ENCODE measurements at places on chromosomes 11 and 22.
A peak's percentile ranks its signal among the peaks of the same experiment; 100 is the strongest.

- DNase-seq: peak; percentile 74
Measured at GRCh38 chr11:119169282-119169719, 776 bp downstream of the NLRX1 start.

GRCh38 chr11:67020949-67021348, 2.0 kb upstream of the SYT12 start:
- no peak for DNase-seq

GRCh38 chr11:70766901-70767300, 368.6 kb downstream of the CTTN start:
- no peak for DNase-seq

GRCh38 chr22:41914611-41915034, 251 bp downstream of the SHISA8 start:
- DNase-seq: no peak

GRCh38 chr11:72524711-72525110, 90.4 kb upstream of the CLPB start:
- no peak for DNase-seq

DNA sequence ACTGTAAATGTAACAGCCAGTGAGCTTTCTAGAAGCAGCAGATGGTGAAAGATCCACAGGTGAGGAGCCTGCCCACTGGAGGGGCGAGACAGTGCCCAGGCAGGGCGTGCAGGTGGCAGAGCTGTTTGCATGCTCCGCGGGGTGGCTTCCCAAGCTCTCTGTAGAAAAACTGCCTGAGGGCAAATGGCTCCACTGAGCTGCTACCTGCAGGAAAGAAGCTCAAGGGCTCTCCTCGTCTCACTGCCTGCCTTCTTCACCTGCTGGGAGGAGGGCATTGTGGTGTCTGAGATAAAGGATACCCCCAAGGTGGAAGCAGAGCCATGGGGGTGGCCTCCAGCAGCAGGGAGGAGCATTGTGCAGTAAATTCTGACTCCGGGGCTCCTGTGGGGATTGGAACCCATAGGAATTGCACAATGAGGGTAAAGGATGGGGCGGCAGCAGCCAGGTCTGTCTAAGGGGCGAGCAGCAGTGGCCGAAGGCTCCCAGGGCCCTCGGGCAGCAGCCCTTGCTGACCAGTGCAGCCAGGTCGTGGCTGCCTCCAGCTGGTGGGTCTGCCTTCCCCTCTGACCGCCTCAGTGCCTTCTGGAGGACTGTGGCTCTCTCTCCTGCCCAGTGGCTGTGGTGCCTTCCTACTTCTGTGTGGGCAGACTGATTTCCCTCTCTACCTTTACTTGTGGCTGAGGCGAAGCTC, 28.0 kb upstream of the CABP7 start:
- DNase-seq: no peak

- DNase-seq: no peak
Measured at GRCh38 chr22:44599500-44600140, 101.6 kb upstream of the RTL6 start.

GRCh38 chr11:64502634-64503033, 88.4 kb upstream of the SLC22A12 start:
- no peak for DNase-seq

DNA sequence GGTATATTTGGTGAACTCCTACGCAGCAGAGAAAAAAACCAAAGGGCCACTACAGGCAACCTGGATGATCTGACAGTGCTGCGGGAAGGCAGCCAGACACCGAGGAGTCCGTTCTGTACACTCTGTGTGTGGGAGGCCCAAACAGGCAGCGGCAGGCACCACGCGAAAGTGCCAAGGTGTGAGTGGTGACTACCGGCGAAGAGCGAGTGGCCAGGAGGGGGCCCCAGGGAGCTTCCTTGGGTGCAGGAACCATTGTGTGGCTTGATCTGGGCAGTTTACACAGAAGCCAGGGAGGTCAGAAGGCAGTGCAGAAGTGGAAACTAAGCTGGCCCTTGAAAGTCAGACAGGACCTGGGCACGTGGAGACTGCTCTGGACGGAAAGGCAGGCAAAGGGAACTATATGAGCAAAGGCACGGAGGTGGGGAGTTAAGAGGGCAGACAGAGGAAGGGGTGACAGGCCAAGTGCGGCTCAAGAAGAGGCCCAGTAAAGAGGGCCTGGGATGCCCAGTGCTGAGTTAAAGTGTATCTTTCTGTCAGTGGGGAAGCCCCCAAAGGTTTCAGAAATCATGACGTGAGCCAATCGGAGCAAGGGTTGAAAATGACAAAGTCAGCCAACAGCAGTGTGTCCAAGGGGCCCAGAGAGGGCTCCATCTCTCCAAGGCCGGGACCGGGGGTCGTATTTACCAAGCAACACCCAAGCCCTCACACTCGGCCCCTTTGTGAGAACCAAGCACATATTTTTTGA, 10.6 kb downstream of the TMEM184B start:
- DNase-seq: peak; percentile 59

- DNase-seq: no peak
Measured at GRCh38 chr22:27647540-27647939, 154.0 kb downstream of the MN1 start.

DNA sequence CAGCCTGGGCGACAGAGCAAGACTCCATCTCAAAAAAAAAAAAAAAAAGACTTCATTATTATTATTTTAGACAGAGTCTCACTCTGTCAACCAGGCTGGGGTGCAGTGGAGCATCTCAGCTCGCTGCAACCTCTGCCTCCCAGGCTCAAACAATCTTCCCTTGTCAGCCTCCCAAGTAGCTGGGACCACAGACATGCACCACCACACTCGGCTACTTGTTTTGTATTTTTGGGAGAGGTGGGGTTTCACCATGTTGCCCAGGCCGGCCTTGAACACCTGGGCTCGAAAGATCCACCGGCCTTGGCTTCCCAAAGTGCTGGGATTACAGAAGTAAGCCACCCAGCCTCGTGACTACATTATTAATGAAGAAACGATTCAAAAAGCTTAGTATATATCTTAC, 5.3 kb upstream of the TYMP start:
- no peak for DNase-seq

DNA sequence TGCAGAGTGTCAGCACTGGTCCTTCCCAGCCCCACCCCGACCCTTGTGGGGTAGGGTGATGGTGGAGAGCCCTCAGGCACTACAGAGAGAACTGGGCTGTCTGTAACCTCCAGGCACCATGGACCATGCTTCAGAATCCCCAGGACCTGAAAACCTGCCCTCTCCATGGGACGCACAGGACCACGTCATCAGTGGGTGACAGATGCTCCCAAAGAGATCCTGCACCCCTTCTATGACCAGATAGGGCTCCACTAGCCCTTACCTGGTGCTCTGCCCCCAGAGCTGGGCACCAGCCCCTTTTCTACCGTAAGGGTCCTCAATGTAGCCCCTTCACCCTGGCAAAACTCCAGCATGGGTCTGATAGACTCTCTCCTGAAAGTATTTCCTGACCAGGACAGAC, 165.9 kb upstream of the NECTIN1 start:
- DNase-seq: no peak

- DNase-seq: peak; percentile 76
Measured at GRCh38 chr11:9280655-9281301, 15.6 kb upstream of the DENND5A start.

DNA sequence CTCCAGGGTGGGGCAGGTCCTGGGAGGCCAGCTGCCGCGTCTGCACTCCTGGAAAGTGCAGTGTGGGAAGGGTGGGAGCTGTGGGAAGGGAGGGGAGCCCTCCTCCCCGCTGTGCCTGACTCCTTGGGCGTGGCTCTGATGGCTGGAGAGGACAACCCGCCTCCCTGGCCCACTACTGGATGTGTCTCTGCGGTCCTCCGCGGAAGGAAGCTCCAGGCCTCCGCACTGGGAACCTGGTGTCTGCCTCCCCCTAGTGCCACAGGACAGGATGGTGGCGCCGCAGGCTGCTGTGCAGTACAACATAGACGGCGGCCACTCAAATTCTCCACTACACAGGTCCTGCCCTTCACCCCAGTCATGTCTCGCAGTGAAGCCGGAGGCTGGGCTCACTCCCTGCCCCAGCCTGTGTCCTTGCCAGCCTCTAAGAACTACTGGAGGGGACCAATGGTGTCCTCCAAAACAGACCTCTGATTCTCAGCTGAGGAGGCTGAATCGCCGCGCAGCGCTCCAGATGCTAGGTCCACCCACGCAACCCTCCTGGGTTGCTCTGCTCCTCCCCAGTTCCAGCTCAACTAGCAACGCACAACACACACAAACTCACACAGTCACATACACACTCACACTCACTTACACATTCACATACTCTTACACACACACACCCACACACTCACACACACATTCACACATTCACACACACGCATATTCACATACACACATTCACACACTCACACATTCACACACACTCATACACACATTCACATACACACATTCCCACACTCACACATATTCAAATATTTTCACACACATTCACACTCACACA, 12.4 kb upstream of the DSCAML1 start:
- peak; percentile 72 for DNase-seq

DNA sequence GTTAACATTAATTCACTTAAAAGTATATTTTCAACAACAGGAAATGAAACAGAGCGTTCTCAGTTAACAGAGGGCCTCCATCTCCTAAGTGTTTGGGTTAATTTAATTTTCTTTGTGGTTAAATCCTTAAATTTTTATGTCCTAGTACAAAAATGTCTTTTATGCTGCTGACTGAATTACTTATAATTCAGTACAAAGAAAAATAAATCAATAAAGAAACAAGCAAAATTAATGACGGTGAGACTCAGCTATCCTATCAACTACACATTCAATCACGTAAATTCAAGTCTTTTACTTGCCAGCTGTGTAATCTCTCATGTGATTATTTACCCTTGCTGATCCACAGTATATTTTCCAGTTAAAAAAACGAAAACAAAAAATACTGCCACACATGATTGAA, 81.4 kb downstream of the BBOX1 start:
- DNase-seq: no peak

DNA sequence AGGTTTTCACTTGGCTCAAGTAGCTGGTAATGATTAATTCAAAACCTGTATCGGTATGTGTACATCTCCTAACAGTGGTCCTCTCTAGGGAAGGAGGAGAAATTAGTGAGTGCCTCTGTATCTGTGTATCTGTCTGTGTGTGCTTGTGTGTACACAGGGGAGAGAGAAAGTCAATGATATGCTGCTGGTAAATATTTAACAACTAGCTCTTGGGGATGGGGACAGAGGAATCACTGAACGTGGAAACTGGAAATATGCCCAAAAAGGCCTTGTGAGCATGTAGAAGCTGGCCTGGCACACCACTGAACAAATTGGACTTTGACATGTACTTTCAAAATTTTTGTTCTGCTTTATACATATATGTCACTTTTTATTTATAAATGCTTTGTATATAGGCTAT, 214.0 kb upstream of the SYN3 start:
- DNase-seq: no peak

DNA sequence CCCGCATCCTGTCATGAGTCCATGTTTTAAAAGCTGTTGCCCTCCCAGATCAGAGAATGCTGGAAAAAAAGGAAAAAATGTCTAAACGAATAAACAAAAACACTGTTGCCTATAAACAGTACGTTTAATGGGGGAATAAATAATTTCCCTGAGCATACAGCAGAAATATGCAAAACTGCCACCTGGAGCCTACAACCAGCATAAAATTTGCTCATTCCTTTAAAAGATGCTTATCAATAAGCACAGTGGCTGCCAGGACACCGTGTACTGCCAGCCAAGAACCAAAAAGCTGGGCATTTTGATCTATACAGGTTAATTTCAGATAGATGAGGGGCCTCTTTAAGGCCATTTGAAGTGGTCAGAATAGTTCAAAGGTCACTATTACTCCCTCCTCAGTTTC, 5.7 kb upstream of the CPT1A start:
- no peak for DNase-seq

- DNase-seq: peak; percentile 71
Measured at GRCh38 chr11:66868726-66869566, 12.1 kb downstream of the LRFN4 start.

DNA sequence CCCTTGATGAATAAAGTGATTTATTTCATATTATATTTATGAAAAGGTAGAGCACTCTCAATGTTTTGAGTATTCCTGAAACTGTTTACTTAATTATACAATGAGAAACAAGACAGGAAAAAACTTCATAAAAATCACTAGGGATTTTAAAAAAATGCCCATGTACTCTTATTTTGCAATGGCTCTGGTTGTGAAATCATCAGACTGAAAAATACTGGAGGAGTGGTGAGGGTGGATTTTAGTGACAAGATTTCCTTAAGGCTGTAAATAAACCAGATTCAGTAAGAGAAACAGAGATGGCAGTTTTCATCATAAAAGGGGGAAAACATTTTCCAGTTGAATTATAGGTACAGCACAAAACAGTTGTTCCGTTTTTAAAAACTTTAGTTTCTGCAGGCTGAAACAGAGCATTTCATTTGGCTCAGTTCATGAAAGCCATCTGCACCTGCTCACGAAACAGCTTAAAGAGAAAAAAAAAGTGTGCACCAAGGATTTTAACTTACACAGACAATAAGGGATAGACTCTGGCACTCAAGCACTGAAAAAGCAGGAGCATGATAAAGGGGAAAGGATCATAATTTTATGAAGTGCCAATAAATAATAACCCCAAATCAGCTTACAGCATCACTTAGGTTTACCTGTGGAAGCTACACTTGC, 100.7 kb downstream of the MAML2 start:
- DNase-seq: peak; percentile 83

DNA sequence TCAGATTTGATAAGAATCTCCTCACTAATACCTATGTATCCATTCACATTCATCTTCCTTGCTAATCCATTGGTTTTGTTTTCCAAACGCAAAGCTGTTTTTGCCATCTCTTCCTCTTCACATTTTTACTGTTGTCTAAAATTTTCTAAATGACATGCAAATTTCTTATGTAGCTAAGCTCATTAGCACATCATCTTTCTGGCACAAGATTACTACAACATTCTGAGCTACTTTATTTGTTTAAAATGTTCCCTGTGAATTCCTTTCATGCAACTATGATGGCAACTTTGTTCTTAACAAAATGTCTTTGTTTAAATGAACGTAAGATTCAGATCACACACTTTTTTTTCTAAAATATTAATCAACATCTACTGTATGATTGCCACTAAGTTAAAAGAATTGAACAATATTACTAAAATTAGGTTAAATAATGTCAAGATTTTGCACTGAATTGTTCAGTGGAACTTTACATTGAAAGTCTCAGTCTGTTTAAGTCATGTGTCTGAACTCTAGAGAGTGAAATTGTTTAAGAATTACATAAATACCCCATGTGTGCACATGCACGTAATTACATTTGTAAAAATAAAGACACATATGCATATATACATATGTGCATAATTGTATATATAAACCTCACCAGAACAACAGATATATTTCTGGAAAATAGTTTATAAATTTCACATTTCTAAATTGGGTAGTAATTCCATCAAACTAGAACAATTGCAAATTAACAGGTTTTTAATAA, 688.4 kb downstream of the CNTN5 start:
- no peak for DNase-seq

GRCh38 chr11:111344032-111344431, 35.0 kb downstream of the POU2AF1 start:
- DNase-seq: no peak

GRCh38 chr11:73106347-73106746, 35.8 kb downstream of the FCHSD2 start:
- no peak for DNase-seq

GRCh38 chr22:28742562-28742962, 723 bp downstream of the HSCB start:
- no peak for DNase-seq

GRCh38 chr22:24359452-24360120, 67.8 kb upstream of the ADORA2A start:
- no peak for DNase-seq
